ENCODE measurements at places on chromosomes 11 and 22.

DNA sequence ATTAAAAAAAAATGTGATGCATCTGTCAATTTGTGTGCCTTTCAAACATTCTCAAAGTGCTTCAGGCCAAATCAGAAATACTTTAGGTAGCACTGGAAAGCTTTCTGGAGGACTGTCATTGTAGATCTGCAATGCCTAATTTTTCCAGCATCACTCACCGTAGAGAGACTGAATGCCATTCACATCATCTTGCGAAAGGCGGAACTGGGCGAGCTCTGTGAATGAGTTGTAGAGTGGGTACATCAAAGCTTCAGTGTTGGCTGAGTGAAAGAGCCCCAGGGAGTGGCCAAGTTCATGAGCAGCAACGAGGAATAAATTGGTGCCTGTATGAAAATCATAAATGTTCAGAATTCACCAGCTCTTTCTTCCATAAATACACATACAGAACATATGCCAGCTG is 4.0 kb downstream of the MMP10 start:
- no peak for DNase-seq

DNA sequence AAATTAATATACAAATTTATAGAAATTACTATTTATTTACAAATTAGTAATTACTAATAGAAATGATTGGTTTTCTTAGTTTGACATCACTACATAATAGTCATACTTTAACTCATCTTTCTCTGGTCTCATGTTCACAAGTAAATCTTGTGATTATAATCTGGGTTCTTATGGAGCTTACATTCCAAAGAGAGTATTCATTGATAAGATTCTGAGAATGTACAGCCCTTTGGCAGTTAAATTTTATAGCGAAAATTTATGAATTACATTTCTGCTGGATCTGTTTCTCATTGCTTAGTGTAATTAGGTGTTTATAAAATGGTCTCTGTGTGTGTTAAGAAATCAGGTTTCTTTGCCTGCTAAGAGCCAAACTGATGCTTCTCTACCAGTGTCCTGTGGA is 175.2 kb downstream of the TMEM135 start:
- DNase-seq: no peak

DNA sequence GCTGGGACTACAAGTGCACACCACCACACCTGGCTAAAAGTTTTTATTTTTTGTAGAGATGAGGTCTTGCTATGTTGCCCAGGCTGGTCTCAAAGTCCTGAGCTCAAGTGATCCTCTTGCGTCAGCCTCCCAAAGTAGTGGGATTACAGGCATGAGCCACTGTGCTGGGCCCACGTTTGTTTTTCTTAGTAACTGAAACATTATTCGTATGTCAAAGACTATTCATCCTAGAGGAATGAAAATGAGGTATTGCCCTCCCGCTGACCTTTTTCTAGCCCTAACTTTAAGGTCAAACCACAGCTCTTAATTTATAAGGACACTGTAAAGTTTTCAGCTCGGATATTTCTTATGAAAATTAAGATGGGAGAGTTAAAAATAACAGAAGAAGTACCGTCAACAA is 33.2 kb upstream of the PAX6 start:
- no peak for DNase-seq

DNA sequence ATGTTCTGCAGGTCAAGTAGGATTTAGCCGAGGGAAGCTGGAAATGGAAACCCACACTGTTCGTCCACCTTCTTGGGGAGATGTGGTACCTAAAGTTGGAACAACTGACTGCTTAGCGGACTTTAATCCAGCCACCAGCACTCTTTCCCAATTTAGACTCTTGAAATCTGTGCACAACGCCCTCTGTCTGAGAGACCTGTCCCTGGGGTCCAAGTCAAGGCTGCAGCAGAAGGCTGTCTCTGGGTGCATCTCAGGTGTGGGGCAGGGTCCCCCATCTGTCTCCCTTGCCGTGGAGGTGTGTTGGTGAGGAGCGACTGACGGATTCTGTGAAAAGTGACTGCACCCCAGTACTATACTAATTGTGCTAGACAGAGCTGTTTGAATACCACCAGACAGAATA is 168.2 kb upstream of the CADM1 start:
- DNase-seq: no peak

DNA sequence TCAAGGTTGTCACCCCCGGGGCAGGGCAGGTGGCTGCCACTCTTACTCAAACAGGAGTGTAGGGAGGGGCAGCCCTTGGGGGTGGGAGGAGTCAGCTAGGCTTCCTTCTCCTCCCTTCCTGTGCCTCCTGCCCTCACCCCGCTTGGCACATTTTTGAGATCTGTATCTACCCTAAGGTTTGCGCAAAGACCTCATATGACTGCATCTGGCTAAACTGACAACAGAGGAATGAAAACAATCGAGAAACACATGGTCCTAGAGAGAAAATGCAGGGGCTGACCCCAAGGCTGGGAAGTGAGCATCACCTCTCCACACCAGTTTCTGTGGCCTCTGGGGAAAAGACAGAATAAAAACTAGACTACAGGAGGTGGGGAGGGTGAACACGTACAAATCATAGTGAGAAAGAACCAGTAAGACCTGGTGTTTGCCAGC is 28.1 kb downstream of the IGSF9B start:
- DNase-seq: no peak

DNA sequence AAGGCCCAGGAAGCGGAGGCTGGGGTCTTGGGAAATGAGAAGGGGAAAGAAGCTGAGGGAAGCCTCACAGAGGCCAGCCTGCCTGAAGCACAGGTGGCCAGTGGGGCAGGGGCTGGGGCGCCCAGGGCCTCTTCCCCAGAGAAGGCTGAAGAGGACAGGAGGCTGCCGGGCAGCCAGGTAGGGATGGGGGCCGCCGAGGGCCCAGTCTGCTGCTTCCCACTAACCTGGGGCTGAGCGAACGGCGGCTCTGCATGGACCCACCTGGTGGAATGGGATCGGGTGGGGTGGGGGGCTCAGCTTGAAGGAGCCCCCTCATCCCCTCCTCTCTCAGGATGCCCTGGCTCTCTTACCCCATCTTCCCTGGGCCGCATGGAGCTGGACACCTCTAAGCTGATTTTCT is 7.7 kb downstream of the EHBP1L1 start:
- no peak for DNase-seq

DNA sequence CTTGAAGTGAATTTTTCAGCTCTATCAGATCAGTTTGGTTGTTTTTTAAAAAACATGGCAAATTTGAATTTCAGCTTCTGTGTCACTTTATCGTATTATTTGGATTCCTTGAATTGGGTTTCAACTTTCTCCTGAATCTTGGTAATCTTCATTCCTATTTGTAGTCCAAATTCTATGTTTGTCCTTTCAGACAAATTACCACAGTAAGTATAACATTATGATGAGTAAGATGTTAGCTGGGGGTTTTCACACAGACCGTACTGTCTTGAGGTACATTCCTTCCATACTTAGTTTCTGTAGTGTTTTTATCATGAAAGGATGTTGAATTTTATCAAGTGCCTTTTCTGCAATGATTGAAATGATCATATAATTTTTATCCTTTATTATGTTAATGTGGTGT is 28.0 kb downstream of the OR5B17 start:
- DNase-seq: no peak

DNA sequence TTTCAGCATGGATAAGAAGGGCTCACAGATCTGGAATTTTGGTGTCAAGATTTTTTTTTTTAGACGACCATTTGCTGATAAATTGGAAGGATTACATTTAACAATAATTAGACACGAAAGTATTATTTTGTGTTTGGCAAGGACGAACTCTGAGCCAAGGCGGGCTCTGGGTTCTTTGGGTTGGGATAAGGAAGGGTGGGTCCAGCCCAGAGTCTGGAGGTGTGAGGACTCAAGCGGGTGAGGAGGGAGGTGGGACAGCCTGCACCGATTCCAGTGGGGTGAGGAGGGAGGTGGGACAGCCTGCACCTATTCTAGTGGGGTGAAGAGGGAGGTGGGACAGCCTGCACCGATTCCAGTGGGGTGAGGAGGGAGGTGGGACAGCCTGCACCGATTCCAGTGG is 4.1 kb downstream of the B3GAT1 start:
- no peak for DNase-seq

DNA sequence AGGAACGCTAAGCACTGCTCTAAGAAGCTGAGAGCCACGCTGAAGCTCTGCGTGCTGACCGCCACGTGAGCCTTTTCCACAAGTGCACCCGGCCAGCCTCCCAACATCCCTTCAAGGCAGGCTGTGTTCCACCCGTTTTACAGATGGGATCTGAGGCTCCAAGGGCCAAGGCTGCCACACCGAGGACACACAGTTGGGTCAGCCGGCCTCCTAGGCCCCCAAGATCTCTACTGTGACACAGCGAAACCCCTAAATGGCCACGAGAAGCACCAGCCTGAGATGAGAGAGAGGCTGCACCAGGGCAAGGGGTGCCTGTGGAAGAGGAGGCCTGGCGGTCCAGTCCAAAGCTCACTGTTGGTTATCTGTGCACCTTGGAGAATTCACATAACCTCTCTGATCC is 11.8 kb upstream of the CD5 start:
- DNase-seq: no peak

DNA sequence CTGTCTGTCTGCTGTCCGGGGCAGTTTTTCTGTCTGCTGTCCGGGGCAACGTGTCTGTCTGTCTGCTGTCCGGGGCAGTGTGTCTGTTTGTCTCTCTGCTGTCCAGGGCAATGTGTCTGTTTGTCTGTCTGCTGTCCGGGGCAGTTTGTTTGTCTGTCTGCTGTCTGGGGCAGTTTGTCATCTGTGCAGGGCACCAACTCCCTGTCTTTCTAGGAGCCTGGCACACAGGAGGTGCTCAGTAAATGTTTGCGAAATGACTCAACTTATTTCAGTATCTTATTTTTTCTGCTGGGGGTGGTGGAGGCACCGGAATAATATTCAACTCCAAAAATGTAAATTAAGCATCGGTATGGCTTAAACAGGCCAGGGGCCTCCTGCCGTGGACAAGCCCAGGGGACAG is 12.0 kb upstream of the TTLL12 start:
- DNase-seq: no peak

DNA sequence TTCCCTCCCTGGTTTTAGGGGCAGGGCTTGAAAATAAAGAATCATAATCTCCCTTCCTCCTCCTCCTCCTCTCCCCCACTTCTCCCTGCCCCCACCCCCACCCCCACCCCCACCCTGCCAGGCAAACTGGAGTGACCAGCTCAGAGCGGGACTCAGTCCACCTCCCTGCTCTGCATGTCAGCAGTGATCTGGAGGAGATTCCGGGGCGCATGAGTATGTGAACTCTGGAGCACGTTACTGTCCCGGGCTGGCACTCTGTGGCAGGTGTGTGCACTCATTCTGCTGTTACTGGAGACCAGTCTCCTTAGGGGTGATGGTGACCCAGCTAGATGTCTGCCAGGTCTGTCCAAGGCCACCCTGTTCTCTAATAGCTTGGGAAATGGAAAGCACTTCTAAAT is 33.9 kb downstream of the MARK2 start:
- DNase-seq: no peak

GRCh38 chr22:23072911-23073491 is 2.7 kb downstream of the GNAZ start:
- no peak for DNase-seq

DNA sequence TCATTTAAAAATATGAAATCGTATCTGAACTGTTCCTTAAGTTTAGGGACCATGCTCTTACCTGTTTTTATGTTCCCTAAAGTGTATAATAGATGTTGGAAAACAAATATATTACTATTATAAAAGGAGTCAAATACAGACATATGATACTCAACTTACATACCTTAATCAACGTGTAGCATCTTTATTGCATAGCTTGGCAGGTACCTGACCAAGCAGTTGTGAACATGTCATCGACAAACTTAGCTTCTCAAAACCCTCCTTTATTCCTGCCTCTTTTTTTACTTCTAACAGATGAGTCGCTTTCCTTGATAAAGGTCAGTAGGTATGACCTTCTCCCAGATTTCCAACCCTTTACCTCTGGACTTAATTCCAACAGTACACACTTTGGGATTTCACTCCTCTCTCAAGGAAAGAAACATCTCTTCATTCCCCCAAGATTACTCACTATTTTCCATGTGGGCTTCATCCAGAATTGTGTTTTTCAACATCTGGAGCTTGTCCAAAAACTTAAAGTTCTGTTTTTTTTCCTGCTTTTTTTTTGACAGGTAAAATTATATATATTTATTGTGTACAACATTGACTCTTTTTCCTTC is 11.9 kb downstream of the HIPK3 start:
- no peak for DNase-seq

Measured in brain (organoid and tissue), 16 donors.